Neuronal stem cell (in vitro differentiated cells): ENCODE measurements at places on chromosomes 1 and 21.
A peak's percentile ranks its signal among the peaks of the same experiment; 100 is the strongest.

DNA sequence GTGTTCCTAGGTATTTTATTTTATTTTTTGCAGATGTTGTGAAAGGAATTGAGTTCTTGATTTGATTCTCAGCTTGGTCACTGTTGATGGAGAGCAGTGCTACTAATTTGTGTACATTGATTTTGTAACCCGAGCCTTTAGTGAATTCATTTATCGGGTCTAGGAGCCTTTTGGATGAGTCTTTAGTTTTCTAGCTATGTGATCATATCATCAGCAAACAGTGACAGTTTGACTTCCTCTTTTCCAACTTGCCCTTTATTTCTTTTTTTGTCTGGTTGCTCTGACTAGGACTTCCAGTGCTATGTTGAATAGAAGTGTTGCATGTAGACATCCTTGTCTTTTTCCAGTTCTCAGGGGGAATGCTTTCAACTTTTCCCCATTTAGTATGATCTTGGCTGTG, 138.9 kb downstream of the LHX8 start:
- no peak for DNase-seq

- DNase-seq, result no peak
These were observed 15.1 kb downstream of the PLPPR5 start for GRCh38 chr1:98989556-98989907.

DNA sequence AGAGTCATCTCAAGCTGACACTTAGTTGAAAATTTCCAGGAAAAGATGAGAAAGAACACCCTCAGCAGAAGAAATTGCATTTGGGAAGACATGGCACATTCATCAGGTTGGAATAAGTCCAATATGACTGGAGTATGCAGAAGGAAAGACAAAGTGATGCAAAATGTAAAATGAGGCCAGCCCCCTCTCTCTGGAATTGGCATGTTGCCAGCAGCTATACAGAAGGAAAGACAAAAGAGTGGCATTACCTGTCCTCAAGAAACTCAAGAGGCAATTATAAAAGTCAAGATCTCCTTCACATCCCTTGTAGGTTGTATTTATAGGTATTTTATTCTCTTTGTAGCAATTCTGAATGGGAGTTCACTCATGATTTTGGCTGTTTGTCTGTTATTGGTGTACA, 426.3 kb downstream of the AGBL4 start:
- no peak for DNase-seq

DNA sequence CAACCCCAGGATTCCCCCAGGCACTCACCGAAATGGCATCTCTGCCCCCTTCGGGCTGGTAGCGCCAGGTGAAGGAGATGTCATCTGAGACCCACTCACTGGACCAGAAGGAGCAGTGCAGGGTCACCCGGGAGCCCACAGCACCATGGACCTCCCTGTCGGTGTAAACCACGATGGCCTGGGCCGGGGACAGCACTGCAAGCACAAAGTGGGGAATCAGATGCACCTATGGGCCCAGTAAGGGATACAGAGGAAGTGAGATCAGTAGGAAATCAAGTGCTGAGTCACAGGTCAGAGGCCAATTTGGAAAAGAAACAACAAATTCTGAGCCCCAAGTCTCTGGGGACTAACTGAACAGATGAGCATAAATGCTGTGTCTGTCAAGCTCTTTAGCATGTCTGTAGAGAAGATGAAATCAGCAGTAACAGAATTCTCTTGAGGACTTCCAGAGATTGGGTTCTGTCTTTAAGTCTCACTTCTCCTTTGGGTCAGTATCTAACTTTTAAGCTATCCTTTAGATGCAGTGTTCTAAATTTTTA, 2.5 kb downstream of the MPZ start:
- no peak for DNase-seq

DNA sequence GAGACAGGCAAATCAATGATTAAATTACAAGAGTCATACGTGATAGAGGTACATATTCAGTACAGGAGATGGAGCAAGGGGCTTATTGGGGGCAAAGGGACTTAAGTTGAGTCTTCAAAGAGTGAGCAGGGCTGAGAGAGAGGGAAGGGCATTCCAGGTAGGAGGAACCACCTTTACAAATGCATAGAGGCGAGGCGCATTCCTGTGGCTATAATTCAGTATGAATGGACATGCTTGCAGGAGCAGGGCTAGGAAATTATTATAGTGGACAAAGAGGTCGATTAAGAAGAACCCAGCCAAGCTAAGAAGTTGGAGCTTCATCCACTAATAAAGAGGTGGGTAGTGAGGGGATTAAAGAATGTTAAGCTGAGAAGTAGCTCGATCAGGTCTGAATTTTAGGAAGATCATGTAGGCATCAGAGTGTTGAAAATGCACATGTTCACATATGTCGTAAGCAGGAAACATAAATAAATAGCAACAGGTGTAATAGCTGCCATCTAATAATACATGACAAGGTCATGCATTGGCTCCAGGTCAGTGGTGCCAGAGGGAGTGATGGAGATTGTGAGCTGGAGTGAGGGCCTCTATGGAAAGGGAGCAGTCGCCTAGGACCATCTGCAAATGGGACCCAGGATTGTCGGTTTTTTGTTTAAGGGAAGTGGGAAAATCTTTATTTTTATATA, 12.0 kb upstream of the HNRNPU start:
- DNase-seq, result no peak

GRCh38 chr1:24666794-24667193, 23.7 kb downstream of the SRRM1 start:
- DNase-seq, result no peak

DNA sequence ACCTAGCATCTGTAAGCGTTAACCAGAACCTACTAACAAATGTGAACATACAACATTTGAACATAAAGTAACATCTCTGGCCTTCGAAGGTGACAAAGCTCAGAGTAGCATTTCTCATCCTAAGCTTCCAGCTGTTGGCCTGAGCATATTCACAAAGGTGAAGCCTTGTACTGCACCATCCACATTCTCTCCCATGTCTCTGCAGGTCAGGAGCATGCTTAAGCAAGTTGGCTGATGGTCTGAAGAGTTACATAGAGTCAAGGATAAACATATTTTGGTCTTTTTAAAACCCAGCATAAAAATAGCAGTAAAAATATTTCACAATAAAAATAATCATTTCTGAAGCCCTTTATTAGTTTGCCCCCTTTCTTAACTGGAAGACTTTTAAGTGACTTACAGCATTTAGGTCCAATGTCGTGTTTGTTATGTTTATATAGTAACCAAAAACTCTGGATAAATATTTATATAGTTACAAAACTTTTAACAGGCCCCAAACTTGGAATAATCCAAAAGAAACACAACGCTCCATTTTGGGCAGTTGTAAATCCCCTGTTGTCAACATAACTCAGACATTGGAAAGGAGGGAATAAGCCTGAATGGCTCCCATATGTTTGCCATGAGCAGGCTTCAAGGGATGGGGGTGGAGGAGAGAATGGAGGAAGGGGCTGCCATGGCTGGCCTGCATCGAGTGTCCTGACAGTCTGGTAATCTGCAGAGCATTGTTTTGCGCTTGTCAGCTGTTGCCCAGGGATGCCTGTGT, 42.8 kb upstream of the ENAH start:
- no peak for DNase-seq

GRCh38 chr1:228860911-228861831, 125.9 kb downstream of the RHOU start:
- no peak for DNase-seq

DNA sequence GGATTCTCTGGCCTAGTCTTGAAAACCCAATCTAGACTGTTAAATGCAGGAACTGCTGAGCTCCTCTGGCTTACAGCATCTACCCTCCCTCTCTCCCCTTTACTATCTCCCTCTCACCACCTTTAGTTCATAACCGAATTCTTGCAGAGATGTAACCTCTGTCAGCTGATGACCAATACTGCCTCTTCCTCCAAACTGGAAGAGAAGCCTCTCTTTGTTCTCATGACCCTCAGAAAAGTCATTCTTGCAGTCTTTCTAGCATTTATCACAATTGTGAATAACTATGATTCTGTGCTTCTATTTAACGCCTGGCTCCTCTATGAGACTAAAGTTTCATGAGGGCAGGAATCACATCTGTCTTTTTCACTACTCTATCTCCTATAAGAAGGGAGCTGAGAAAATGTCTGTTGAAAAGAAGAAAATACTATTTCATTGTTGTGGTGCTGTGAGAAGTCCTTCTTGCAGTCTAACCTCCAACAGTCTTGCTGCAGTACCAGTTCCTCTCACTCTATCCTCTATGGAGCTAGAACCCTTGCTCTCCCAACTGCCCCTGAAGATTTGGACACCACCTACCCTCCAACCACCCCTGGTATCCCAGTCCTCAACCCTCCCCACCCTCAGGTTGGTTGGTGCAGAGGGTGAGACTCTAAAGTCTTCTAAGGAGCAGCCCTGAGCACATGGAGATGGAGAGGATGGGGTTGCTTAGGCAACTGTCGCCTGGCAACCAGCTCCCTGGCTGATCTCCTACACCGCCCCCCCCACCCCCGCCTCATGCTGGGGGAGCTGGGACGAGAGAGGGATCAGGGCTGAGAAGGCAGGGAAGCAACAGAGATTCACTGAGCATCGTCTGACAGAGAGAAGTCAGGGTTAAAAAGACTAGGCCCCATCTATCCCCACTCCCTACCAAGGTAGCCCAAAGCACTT, 13.9 kb downstream of the MEF2D start:
- no peak for DNase-seq

- DNase-seq, result no peak
These were observed 187.5 kb downstream of the TPR start for GRCh38 chr1:186187601-186188000.

DNA sequence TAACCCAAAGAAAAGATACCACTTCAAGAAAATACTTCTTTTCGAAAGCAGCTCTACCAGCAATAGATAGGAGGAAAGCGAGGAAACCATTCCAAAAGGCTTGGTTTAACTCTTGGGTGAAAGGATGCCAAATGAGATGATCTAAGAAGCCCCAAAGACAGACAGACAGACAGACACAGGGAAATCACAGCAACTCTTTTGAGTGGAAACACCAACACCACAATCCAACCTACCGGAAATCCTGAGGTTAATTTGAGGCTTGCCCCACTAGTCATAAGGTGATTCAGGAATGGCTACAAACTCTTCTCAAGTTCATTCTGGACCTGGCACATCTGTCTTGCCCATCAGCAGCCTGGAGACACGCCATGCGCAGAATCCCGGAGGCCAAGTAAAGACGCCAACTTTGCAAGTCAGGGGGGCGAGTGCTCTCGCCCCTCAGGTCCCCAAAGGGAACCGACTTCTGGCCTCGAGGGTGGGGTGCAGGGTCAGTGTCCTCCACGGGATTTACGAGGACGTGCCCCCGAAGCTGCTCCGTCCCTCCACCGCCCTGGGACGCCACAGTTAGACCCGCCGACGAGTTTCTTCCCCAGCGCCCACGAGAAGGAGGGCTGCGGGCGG, 778 bp downstream of the EVI5 start:
- DNase-seq, result peak; percentile 23

- no peak for DNase-seq
These were observed 541.3 kb downstream of the DPYD start for GRCh38 chr1:97379387-97380075.

- DNase-seq, result no peak
These were observed 3.7 kb downstream of the SYT6 start for GRCh38 chr1:114150016-114150415.

GRCh38 chr1:211705467-211706091, 30.2 kb upstream of the NEK2 start:
- no peak for DNase-seq

DNA sequence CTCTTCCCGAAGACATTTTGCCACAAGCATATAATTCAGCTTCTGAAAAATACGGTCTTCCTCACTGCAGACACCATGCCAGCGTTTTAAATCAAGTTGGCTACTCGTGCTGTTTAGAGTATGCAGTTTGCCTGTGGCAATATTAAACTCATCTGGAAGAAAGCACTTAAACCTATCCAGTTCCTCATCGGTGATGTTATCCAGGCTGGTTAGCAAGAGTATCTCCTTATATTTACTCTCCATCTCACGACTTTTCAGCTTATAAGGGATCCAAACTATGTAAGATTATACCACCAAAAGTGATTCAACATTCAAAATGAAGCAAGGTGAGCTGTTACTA, 9.7 kb upstream of the IFI16 start:
- no peak for DNase-seq

DNA sequence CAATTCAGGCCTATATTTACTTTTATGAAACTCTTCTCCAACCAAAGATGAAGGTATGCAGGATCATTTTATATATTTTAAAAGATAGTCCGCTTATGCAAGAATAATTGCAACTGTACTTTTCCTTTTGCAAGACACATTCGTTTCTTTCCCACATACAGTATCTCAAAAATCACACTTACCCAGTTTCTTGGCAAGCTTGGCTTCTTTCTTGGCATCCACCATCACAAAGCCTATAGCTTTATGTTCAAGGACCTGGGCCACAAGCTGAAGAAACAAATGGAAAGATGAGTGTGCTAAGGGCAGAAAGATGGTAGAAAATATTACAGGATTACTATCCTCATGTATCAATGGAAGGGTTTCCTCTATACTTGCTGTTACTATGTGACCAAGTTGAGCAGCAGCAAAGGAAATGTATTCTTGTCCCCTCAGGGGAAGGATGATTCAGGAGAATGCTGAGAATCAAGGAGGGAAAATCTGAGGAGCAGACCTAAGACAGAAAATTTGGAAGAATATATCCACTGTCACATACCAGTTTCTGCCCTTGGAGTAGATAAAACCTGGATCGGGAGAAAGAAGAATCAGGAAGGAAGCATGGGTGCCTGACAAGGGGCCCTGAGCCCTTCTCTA, 23.8 kb downstream of the CASQ2 start:
- DNase-seq, result no peak

GRCh38 chr21:42160765-42161164, 58.2 kb upstream of the ABCG1 start:
- DNase-seq, result no peak

DNA sequence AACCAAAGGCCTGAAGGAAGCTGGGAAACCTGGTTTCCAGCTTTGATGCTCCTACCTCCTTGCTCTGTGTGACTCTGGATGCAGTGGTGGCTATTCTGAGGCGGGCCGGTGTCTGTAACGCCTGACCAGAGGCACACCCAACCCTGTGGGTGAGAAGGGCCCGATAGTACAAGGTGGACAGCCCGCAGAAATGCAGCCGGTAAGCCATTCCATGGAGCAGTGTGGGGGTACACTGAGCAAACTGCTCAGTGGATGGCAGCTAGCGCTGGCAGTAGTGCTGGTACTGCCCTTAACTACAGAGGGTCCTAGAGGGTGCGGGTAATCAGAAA, 36.0 kb downstream of the AHDC1 start:
- no peak for DNase-seq

DNA sequence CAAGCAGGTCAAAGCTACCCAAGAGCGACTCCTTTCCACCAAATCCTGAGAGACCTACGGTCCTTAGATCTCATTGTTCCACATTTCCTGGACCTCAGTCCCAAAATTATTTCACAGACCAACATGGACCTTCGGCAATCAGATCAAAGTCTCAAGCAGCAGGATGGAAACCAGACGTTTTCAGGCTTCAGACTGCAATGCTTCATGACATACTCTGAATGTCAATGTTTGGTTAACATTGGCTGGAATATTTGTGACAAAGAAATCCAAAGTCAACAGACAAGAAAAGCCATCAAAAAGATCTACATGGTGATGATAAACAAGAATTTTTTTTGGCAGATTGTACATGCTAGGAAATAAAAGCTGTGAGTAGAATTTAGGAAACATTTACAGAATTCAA, 1057.3 kb downstream of the ADGRL2 start:
- DNase-seq, result no peak

GRCh38 chr1:30417001-30417700, 306.2 kb downstream of the MATN1 start:
- DNase-seq, result no peak
